GM06990 (cell line): ENCODE measurements at places on chromosomes 1 and 21.

DNA sequence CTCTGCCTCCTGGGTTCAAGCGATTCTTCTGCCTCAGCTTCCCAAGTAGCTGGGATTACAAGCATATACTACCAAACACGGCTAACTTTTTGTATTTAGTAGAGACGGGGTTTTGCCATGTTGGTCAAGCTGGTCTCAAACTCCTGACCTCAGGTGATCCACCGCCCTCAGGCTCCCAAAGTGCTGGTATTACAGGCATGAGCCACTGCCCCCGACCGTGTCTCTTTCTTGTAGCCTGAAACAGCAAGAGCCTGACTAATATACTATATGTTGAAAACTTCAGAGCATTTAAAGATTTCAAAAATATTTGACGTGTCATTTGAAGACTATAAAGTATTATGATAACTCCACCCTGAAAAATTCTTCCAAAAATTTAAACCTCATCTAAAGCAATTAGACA, 71.7 kb upstream of the ZNF648 start:
- DNase-seq: no peak

GRCh38 chr21:34670220-34670961, 1.6 kb downstream of the CLIC6 start:
- peak; percentile 64 for DNase-seq

DNA sequence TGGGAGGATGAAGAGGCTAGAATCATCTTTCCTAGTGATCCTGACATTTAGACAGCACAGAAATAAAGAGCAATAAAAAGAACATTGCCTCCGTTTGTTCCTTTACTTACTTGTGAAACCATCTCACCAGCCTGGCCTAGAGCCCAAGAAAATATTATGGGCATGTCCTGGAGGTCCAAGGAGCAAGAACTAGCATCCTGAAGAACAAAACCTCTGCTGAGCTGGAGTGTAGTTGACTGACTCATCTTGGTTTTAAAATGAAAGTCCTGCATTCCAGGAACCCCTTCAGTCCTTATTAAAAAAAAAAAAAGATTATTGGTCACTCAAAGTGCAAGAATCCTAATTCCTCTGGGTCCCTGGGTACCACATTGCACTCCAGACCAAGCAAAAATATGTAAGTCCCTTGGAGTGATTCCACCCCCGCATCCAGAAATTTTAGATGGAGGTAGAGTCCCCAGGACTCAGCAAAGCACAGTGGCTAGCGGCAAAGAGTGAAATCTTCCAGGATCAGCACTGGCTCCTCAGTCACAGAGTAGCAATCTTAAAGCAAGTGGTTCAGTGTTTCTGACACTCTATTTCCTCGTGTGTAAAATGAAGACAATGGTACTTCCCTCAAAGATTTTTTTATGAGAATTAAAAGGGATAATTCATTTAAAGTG, 7.0 kb downstream of the SMCP start:
- no peak for DNase-seq

- no peak for DNase-seq
Observed at GRCh38 chr1:235825229-235825628, 41.5 kb downstream of the LYST start.

GRCh38 chr1:153429266-153430165, 13.2 kb downstream of the S100A7A start:
- no peak for DNase-seq

- DNase-seq: no peak
Observed at GRCh38 chr1:98794196-98794886, 132.8 kb downstream of the SNX7 start.

GRCh38 chr1:163046071-163046470, 23.1 kb upstream of the RGS4 start:
- DNase-seq: no peak

DNA sequence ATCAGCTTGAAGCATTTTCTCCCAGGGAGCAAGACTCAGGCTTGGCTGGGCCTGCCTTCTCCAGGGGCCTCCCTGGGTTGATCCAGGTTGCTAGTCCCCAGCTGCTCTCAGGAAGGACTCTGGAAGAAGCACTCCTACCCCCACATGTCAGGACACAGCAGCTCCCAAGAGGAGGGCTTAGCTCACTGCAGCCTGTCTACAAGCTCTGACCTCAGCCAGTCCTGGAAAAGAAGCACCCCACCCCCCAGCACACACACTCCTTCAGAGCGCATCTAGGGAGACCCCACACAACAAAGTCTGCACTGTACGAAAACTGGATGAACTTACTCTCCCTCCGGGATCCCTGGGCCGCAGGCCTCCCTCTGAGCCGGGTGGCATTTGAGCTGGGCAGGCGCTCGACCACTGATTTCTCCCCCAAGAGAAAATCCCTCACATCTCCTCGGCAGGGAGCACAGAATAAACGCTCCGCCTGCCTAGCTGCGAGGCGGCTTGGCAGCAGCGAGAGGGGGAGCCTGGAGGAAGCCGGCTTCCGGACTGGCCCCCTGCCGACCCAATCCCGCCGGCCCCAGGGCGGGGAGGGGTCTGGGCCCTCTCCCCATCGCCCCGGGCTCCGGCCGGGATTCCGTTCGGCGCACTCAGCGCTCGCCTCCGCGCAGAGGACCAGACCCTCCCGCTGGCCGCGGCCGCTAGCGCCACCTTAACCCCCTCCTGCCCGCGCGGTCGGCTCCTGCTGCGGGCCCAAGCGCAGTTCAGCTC, at the start of gene KCNA2:
Gene KCNA2, minus strand, starts transcription at position 458 of the 756 bp plus-strand sequence. CDS start 1,576 bp downstream, outside the sequence.
- no peak for DNase-seq

DNA sequence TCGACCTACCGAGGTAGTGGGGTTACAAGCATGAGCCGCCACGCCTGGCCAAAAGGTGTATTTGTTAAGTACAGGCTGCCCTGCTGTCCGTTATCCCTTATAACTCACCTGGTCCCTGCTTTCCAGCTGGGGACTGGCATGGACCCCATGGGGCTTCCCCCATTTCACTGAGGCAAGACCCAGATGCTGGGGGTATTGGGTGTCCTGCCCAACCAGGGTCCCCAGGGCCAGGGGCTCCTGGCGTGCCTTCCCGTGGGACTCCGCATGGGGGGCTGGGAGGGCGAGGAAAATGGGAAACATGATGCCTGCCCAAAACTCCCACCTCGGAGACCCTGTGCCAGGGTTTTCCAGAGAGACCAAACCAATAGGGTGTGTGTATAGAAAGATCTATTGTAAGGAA, 64.4 kb downstream of the FAAP20 start:
- no peak for DNase-seq

GRCh38 chr1:19734472-19734999, 65.2 kb downstream of the TMCO4 start:
- no peak for DNase-seq

GRCh38 chr1:93596329-93597089, 85.1 kb downstream of the BCAR3 start:
- DNase-seq: no peak

DNA sequence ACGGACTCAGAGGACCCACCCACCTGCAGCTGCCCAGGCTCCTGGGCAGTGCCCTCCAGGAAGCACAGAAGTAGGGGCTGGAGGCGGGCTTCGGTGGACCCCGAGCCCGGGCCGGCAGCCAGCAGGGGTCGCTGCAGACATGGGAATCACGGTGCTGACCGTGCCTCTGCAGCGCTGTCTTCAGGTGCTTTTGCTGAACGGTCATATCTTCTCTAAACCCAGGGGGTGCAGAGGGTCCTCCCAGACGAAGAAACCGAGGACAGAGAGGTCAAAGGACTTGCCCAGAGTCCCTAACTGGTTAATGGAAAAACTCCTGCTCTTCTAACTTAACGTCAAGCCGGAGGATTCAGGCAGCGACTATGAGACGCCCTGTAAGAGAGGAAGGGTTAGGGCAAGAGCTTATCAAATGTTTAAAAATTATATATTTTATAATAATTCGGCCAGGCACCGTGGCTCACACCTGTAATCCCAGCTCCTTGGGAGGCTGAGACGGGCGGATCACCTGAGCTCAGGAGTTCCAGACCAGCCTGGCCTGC, 21.5 kb upstream of the LEFTY2 start:
- DNase-seq: peak; percentile 73

DNA sequence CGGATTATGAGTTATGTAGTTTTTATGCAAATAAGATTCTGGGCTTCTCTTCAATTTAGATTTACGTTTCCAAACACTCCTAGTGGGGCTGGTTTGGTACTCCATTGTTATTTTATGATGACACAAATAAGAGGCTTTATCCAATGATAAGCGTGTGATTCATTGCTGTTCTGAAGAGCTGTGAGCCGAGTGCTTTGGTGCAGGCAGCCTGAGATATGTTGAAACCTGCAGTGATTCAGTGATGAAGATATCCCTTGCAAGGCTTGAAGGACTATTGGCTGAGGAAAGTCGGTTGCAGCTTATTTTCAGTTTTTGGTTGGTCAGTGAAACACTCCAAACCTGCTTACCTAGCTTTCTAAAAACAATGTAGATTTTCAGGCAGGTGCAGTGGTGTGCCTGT, 112.2 kb downstream of the RYR2 start:
- no peak for DNase-seq

DNA sequence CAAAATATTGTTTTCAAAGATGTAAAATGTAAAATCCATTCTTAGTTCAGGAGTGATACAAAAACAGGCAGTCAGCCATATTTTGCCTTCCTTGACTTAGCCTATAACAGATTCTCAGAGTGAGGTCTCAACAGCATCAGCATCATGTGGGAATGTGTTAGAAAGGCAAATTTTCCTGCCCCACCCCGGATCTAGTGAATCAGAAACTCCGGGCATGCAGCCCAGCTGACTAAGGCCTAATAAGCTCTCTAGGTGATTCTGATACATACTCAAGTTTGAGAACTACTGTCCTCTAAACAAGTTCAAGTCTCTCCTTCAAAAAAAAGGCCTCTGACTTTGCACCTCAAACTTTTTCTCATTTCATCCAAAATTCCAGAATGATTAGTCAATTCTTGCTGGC, 46.9 kb upstream of the PRRC2C start:
- DNase-seq: no peak

DNA sequence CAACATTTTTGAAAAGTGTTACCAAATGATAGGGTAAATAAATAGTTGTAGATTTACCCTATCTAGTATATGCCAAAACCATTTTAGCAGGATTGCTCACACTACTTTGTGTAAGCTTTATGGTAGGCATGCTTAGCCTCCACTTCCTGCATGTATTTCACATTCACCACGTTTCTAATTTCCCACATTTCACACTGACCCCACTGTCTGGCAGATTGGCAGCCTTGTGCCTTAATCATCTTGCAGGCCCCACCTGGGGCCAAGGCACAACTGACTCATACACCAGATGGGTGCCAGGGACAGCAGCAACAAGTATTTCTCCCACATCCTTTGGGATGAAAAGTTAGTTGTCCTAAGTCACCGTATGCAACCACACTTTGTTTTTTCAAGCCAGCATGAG, 21.2 kb upstream of the CENPF start:
- no peak for DNase-seq

GRCh38 chr1:153336650-153337049, 12.0 kb downstream of the PGLYRP4 start:
- DNase-seq: no peak

DNA sequence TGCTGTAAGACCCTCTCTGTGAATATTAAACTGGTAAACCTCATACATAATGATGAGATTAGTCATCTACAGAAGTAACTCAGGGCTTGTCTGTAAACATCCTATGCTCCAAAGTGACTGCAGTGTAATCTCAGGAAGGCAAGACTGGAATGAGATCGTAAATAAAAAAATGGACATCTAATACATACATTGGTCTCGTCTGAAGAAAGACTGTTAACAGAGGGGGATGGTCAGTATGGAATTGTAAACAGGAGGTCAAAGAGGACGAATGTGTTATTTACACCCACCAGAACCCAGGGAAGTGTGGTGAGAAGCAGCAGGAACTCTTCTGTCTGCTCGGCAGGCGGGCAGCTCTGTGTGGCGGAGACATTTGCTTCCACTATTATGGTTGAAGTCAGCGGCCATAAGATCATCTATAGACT, 51.4 kb downstream of the DISC1 start:
- no peak for DNase-seq

DNA sequence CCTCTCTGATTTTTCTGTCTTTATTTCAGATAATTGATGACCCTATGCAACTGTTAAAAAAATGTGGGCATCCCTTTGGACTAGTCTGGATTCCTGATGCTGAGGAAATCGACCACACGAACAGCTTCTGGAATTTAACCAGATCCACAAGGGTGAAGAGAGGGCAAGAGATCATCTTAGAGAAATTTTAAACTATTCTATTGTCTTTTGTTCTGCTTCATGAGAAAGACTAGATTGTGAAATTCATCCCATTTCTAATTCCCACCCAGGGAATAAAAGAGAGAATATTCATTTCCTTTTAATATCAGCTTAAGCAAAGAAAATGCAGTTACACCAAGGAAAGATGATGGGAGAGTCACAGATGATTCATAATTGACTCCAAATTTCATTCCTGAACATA, 71.8 kb downstream of the DUSP10 start:
- DNase-seq: no peak

DNA sequence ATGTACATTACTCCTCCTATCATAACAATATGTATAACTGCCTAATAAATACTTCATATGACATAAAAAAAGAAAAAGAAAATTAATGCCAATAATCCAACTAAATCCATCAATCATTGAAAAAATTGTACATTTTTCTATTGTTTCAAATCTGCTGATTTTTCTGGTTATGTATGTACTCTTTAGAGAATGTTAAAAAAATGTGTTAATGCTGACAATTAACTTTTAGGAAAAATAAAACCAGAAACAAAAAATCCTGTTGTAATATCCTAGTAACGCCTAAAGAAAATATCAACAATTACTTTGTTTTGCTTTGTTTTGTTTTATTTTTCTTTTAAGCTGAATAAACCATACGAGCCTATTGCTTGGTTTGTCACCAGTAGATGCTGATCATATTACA, 213.9 kb upstream of the USP25 start:
- no peak for DNase-seq

GRCh38 chr1:108505763-108506070, 54.2 kb upstream of the EEIG2 start:
- no peak for DNase-seq

GRCh38 chr1:78171736-78172590, 126.2 kb downstream of the GIPC2 start:
- DNase-seq: no peak

- no peak for DNase-seq
Observed at GRCh38 chr1:5640845-5641244, 351.4 kb downstream of the NPHP4 start.

GRCh38 chr1:21541835-21542234, 32.6 kb downstream of the ALPL start:
- no peak for DNase-seq

GRCh38 chr1:12316331-12316730, 86.5 kb downstream of the VPS13D start:
- DNase-seq: no peak

- no peak for DNase-seq
Observed at GRCh38 chr21:23384679-23385078, 2222.6 kb downstream of the MRPL39 start.

DNA sequence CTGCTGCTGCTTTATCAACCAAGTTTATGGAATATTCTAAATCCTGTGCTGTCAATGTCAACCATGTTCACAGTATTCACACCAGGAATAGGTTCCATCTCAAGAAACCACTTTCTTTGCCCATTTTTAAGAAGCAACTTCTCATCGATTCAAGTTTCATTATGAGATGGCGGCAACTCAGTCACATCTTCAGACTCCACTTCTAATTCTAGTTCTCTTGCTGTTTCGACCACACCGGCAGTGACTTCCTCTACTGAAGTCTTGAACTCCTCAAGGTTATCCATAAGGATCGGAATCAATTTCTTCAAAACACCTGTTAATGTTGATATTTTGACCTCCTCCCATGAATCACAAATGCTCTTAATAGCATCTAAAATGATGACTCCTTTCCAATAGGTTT, 39.7 kb upstream of the IFNLR1 start:
- DNase-seq: no peak

- peak; percentile 24 for DNase-seq
Observed at GRCh38 chr1:154501423-154502065, 475 bp upstream of the TDRD10 start.
